Urinary bladder (tissue), 4 donors: ENCODE measurements at places on chromosomes 3 and 15. TPM values are rescaled to one million over a fixed set of nuclear protein-coding genes. Genes with fewer than 3 reads are reported as not detected.

DNA sequence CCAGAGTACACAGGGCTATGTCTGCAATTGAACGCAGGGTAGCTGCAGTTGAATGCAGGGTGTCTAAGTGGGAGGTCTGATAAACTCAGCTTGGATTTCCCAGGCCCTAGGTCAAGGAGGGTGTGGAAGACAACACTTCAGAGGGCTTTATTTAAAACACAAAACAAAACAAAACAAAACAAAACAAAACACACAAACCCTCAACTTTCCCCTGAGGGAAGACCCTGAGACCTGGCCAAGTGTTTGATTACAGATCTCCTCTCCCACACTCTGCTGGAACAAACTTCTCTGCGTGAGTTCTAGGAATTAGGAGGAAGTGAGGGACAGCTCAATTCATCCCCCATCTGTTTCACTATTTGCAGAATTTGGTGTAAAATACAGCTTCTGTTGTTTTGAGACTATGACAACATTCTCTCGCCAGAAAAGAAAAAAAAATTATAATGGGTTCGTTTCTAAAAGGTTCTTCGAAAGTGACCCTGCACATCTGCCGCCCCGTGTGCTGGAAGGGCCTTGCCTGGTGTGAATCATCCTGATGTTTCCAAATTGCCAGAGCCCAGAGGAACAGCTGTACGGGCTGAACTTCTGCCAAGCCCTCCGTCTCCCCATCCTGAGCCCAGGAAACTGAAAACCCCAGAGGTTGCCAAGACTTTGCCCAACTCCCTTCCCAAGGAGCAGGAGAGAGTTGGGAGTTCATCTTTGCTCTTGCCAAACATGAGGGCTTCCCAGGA, 73.3 kb upstream of the RAD18 start:
- DNase-seq, result peak; percentile 26

GRCh38 chr3:115646027-115646690, 22.8 kb downstream of the GAP43 start:
- no peak for DNase-seq

DNA sequence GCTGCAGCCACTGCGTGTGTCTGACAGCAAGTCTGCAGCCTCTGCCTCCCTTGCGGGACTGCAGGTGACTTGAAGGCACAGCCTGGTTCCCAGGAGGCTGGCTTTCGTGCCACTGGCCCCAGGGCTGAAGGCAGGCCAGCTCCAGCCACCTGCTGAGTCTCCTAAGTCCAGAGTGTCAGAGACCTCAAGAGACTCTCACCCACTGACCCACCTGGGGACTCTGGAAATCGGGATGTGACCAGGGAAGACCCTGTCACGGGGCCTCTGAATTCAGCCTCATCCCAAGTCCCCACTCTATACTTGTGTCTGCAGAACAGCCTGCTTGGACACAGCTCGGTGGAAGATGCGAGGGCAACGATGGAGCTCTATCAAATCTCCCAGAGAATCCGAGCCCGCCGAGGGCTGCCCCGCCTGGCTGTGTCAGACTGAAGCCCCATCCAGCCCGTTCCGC, 16.3 kb downstream of the ISG20 start:
- no peak for DNase-seq

DNA sequence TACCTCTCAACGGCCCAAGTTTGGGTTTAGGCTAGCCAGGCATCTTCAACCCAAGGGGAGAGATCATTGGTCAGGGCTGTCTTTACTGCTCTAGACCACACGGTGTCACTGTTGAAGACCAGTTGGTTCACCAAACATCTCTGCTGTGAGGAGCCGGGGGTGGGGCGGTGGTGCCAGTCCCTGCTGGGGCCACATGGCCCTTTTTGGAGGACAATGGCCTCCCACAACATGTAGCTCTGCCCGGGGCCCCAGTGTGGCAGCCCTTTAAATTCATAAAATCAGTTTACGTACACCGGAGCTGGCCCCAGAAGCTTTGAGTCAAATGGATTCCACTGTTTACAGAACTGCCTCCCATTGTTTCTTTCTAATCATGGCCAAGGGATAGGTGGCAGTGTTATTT, 19.1 kb upstream of the TM4SF18 start:
- no peak for DNase-seq

LYZL4 gene
- not detected for polyA plus RNA-seq

DNA sequence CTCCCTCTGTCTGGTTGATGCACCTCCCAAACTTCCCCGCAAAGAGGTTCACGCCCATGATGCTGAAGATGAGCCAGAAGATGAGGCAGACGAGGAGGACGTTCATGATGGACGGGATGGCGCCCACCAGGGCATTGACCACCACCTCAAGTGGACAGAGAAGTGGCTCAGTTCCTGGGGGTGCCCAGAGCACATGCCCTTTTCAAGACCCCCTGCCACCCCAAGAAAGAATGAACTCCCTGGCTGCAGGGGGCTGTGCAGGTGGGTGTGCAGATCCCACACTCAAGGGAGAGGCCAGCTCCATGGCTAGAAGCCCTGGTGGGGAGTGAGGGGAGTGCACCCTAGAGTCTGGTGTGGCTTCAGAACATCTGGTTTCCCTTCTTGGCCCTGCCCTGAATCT, 64.1 kb downstream of the EXOG start:
- no peak for DNase-seq

- no peak for DNase-seq
Measured at GRCh38 chr3:11545186-11545851, 98.4 kb downstream of the VGLL4 start.

GRCh38 chr15:81113861-81114291, 20.2 kb upstream of the CFAP161 start:
- DNase-seq, result no peak

DNA sequence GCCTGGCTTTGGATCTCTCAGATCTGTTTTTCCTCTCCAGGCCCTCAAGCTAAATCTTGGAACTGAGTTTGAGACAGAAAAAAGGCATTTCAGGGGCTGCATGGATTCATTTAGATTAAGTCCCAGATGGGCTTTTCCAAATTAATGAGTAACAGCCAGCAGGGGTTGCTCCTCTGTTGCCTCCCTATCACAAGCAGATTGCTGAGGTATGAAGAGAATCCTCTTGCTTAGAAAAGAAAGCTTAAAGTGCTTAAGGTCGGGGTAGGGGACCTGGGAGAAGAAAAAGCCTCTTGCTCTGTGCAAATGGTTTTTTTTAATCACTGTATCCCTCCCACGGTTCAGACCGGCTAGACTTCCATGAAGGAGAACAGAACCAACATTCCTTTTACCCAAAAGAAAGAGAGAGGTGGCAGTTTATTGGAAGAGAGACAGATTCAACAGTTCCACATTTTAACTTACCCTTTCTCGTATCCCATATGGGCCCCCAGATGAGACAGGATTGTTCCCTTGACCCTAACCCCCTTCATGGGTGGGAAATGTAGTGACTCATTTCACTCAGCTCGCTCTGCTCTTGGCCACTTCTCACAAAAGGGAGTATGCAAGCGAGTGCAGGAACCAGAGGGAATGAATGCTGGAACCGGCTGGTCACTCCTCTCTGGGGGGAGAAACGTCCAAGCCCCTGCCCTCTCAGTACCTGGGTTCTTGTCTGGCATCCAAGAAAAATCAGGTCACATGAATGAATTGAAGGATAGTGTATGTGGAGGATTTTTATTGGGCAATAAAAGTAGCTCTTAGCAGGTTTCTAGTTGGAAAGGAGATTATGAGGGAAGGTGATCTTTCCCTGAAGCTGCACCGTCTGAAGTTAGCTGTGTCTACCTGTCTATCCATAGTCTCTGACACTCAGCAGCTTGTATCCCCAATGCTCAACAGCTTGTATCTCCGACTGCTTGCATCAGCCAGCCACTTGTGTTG, 745.2 kb downstream of the SI start:
- no peak for DNase-seq

CCR2 gene
- polyA plus RNA-seq, result 2.1 TPM

KCNMB3 gene
- polyA plus RNA-seq, result 2.5 TPM

C3orf49 gene
- polyA plus RNA-seq, result not detected

KCNAB1 gene
- polyA plus RNA-seq, result 3.7 TPM

DNA sequence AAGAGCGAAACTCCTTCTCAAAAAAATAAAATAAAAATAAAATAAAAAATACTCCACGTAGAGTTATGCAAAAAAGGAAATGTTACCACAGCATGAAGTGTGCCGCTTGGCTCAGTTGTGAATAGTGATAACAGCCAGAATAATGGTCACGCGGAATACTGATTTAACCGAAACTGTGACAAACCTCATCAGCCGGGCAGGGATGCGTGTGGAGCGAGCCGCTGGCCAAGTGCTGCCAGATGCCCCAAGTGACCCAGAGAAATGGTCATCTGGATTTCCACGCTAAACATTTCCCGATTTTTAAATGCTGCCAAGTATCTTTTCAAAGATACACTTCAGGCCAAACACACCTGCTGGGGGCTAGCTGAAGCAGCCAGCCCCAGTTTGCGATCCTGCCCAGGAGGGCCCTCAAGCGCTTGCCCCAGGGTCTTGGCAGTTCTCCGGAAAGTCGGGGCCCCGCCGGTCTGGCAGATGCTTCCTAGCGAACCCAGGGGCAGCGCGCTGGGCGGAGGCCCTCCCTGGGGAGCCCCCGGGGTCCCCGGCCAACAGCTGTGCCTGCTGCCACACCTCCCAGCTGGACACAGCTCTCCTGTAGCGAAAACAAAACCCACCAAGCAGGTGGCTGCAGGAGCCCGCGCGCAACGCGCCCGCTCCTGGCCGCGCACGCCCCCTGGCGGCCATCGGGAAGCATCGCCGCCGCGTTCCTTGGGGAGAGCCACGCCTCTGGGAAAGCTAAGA, 35.1 kb downstream of the CMTM6 start:
- DNase-seq, result no peak

GRCh38 chr15:100859970-100860828, 19.4 kb upstream of the ALDH1A3 start:
- DNase-seq, result no peak

GRCh38 chr3:61181874-61182273, 69.4 kb downstream of the FHIT start:
- DNase-seq, result no peak

- peak; percentile 73 for DNase-seq
Measured at GRCh38 chr3:108319428-108320082, 23.2 kb downstream of the HHLA2 start.

GRCh38 chr3:36991923-36992805, 767 bp downstream of the EPM2AIP1 start:
- DNase-seq, result peak; percentile 14

ADAMTSL3 gene
- 14.4 TPM for polyA plus RNA-seq

CIB1 gene
- 84.7 TPM for polyA plus RNA-seq

DNA sequence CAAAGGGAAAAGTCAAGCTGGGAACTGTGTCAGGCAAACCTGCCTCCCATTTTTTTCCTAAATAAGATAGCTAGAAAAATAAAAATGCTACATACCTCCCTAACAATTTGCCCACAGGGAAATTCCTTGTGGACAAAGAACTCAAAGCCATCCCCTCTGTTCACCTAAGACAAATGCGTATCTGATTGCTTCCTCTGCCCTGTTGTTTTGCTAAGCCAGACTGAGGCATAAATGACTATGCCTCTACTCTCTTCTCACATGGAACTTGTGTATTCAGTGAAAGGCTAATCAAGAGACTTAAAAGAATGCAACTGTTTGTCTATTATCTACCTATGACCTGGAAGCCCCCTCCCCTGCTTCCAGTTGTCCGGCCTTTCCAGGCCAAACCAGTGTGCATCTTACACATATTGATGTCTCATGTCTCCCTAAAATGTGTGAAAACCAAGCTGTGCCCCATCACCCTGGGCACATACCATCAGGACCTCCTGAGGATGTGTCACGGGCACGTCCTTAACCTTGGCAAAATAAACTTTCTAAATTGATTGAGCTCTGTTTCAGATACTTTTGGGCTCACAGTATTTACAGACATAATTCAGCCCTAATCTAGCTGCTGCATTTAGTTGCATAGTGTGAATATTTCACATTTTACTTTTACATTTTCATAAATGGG, 15.8 kb downstream of the CHD2 start:
- no peak for DNase-seq

DNA sequence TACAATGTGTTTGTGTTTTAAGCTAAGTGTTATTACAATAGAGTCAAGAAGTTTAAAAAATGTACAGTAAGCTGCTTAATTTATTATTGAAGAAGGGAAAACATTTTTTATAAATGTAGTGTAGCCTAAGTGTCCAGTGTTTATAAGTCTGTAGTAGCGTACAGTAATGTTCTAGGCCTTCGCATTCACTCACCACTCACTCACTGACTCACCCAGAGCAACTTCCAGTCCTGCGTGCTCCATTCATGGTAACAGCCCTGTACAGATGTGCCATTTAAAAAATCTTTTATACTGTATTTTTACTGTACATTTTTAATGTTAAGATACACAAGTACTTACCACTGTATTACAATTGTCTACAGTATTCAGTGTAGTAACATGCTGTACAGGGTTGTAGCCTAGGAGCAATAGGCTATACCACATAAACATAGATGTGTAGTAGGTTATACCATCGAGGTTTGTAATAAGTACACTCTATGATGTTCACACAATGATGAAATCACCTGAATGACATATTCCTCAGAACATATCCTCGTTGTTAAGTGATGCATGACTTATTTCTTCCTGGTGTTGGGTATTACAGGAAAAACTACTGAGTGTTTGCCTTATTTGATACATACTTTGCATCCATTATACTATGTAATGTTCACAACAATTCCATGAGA, 156.6 kb upstream of the NUDT16 start:
- no peak for DNase-seq

DNA sequence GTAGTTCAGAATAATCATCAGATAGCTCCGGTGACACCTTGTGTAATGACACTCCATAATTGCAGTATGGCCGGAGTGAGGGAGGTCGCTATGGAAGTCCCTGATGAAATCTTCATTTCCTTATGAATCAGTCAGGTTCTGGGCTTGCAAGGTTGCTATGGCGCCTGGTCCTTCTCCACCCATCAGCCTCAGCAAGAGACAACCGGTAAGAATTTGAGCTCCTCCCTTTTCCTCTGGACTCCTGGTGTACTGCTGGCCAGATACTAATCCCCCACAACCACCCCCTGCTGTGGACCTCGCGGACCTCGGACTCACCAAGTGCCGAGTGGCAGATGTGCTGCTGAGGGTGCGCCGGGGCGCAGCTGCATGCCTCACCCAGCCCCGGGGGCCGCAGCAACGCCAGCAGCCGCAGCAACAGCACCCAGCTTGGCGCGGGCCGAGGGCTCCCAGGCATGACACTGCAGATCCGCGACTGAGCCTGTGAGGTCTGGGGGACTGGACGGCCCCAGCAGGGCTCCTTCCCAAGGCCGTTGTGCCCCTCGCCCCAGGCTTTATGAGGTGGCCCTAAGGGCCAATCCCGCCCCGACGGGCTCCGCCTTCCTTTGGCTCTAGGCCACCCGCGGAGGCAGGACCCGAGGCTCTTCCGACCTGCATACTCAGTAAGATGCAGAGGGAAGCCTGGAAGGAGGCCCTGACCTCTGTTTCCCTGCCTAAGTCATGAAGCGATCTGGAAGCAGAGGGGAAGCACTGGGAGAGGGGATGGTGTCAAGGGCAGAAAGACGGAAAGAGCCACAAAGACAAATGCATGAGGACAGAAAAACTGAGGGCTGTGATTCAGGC, at the start of gene TIMP4:
TIMP4 (minus strand) TSS at position 526 of the 840 bp plus-strand sequence; CDS start at position 454, 72 bp downstream.
- DNase-seq, result no peak

PARP16 gene
- 13.4 TPM for polyA plus RNA-seq

GRCh38 chr3:41173926-41174885, 25.1 kb upstream of the CTNNB1 start:
- DNase-seq, result no peak

GHSR gene
- polyA plus RNA-seq, result not detected
